ENCODE measurements at places on chromosomes 3 and 15. TPM values are rescaled to one million over a fixed set of nuclear protein-coding genes. Genes with fewer than 3 reads are reported as not detected.
A peak's percentile ranks its signal among the peaks of the same experiment; 100 is the strongest.

- H3K27me3 ChIP-seq: no peaks in the 10 kb centered on the region
- no peak overlapping the region for H3K4me3 ChIP-seq
- peaks cover 7% of the 10 kb centered on the region for H3K4me1 ChIP-seq
- peak; percentile 78 for DNase-seq
Observed at GRCh38 chr3:14297784-14298236, 104.6 kb upstream of the SLC6A6 start.

Gene GUCA1C
- total RNA-seq: not detected

- no peak overlapping the region for H3K4me3 ChIP-seq
- H3K27me3 ChIP-seq: no peaks in the 10 kb centered on the region
- H3K27ac ChIP-seq: no peak overlapping the region
- H3K36me3 ChIP-seq: no peaks in the 10 kb centered on the region
Observed at GRCh38 chr3:46410669-46411068, 3.6 kb downstream of the CCRL2 start.

DNA sequence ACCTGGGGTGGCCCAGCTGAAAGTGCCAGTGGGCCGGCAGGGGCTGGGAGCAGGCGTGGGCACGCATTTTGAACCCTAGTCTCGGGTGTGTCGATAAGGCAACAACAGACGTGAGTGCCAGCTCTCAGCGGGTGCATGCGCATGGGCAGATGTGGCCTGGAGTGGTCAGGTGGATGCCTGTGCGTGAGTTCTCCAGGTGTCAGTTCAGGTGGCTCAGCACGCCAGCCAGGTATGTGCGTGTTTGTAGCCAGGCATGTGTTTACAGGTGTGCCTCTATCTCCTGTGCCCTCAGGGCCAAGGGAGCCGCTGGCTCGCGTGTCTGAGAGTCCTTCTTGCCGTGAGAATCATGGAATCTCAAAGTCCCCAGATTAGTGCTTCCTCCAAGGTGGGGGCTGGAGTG lies 14.8 kb downstream of the CYP1A2 start:
- no peaks in the 10 kb centered on the region for H3K27me3 ChIP-seq
- no peak overlapping the region for H3K27ac ChIP-seq
- no peak for DNase-seq
- H3K36me3 ChIP-seq: no peaks in the 10 kb centered on the region
- H3K4me3 ChIP-seq: no peak overlapping the region

GRCh38 chr15:50071551-50072258 lies 47.3 kb downstream of the ATP8B4 start:
- no peak overlapping the region for H3K27ac ChIP-seq
- H3K27me3 ChIP-seq: no peaks in the 10 kb centered on the region
- H3K36me3 ChIP-seq: no peaks in the 10 kb centered on the region
- H3K4me3 ChIP-seq: no peak overlapping the region
- no peak for DNase-seq

DNA sequence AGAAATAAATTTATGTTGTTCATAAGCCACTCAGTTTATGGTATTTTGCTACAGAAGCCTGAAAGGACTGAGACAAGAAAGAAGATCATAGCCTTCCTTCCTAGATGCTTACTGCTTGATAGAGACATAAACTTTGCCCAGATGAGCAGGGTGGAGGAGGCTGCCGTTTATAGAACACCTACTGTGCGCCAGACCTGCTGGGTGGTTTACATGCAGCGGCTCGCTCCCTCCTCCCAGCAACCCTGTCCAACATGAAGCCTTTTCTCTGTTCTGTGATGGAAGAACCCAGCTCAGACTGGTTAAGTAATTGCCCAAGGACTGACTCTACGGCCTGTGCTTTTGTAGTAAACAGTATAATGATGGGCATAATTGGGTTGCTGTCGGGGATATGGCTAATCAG lies 37.0 kb downstream of the CORO2B start:
- peak overlapping the region; percentile 9 for H3K27ac ChIP-seq
- no peak for DNase-seq
- H3K4me1 ChIP-seq: no peaks in the 10 kb centered on the region
- H3K27me3 ChIP-seq: no peaks in the 10 kb centered on the region

DNA sequence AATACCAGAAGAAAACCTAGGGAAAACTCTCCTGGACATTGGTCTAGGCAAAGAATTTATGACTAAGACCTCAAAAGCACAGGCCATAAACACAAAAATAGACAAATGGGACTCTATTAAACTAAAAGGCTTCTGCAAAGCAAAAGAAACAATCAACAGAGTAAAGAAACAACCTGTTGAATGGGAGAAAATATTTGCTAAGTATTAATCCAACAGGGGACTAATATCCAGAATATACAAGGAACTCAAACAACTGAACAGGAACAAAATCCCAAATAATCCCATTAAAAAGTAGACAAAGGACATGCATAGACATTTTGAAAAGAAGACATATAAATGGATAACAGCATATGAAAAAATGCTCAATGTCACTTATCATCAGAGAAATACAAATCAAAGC lies 6.9 kb upstream of the ACVR2B start:
- no peaks in the 10 kb centered on the region for H3K36me3 ChIP-seq
- no peak for DNase-seq
- H3K27ac ChIP-seq: no peak overlapping the region

GRCh38 chr15:39869858-39870515 lies 50.1 kb downstream of the GPR176 start:
- H3K27ac ChIP-seq: no peak overlapping the region
- DNase-seq: no peak
- H3K4me3 ChIP-seq: no peak overlapping the region
- no peaks in the 10 kb centered on the region for H3K4me1 ChIP-seq

- H3K27me3 ChIP-seq: no peaks in the 10 kb centered on the region
- no peak for DNase-seq
- H3K36me3 ChIP-seq: no peaks in the 10 kb centered on the region
- no peak overlapping the region for H3K27ac ChIP-seq
- no peaks in the 10 kb centered on the region for H3K4me1 ChIP-seq
Observed at GRCh38 chr3:187665010-187665409, 5.2 kb downstream of the SST start.

- H3K4me1 ChIP-seq: no peaks in the 10 kb centered on the region
- no peaks in the 10 kb centered on the region for H3K27me3 ChIP-seq
- DNase-seq: no peak
Observed at GRCh38 chr3:42501321-42501680, 1.1 kb upstream of the VIPR1 start.

- H3K27me3 ChIP-seq: no peaks in the 10 kb centered on the region
- DNase-seq: no peak
Observed at GRCh38 chr3:38985581-38985980, 66.2 kb downstream of the SCN11A start.

Gene ATP6V1A
- total RNA-seq: 11.5 TPM

GRCh38 chr3:108677811-108678210 lies 79.4 kb downstream of the RETNLB start:
- H3K36me3 ChIP-seq: no peaks in the 10 kb centered on the region
- DNase-seq: no peak
- no peaks in the 10 kb centered on the region for H3K27me3 ChIP-seq
- H3K27ac ChIP-seq: no peak overlapping the region
- no peaks in the 10 kb centered on the region for H3K4me1 ChIP-seq

DNA sequence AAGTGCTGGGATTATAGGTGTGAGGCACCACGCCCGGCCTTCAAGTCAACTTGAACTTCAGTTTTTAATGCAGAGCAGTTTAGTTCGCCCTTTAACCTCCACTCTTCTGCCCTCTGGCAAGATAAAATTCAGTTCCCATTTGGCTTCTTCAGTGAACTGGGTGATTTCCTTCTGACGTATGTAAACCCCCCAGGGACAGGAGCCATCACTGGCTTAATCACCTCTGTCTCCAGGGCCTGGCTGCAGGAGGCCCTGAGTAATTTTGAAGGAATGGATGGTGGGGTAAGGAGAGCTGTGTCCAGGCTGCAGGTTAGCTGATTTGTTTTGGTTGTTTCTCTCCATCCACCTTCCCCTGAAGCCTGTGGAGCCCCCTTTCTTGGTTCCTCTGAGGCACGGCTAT lies 11.9 kb downstream of the MCM2 start:
- no peaks in the 10 kb centered on the region for H3K36me3 ChIP-seq
- H3K27ac ChIP-seq: no peak overlapping the region
- no peak overlapping the region for H3K4me3 ChIP-seq

Gene IQCF5
- total RNA-seq: not detected

DNA sequence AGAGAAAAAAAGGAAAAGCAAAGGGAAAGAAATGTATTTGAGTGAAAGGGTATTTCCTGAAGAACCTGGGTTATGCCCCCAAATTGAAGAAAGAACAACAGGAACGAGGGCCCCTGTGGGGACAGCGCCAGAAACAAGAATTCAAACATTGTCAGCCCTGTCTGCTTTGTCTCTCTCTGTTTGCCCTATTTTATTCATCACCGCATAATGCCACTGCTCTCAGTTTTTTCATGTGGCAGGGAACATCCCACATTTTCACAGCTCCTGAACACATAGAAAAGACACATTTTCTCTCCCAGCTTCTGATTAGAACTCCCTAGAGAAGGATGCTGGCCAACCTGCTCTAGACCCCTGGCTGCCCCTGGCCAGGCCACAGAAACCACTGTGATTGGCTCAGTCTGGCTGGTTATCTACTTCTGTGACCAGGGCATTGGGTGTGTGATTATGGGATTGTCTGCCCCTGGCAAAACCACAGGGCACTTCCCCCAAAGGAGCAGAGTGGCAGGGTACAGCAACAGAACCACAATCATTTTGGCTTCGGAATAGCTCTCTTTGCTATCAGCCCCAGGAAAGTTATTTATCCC lies 31.3 kb upstream of the CCDC54 start:
- no peaks in the 10 kb centered on the region for H3K4me1 ChIP-seq
- H3K4me3 ChIP-seq: no peak overlapping the region
- no peaks in the 10 kb centered on the region for H3K36me3 ChIP-seq

Gene LRRN1
- total RNA-seq: not detected

Gene ARNT2
- total RNA-seq: 10.4 TPM

DNA sequence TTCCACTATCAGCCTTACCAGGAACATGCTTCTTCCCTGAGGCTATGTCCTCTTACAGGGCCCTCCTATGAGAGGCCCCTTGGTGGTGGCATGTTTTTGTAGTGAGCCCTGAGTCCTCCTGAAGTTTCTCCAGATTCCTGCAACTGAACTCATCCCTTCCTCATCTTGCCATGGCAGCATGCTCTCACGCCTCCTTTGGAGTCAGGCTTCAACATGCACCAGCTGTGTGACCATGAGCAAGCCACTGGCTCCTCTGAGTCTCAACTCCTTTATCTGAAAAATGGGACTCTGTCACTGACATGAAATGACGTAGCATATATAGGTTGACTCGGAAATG lies 216.3 kb upstream of the TLE3 start:
- peaks cover 4% of the 10 kb centered on the region for H3K4me1 ChIP-seq
- no peak overlapping the region for H3K27ac ChIP-seq
- no peak overlapping the region for H3K4me3 ChIP-seq
- no peaks in the 10 kb centered on the region for H3K27me3 ChIP-seq
- H3K36me3 ChIP-seq: no peaks in the 10 kb centered on the region

DNA sequence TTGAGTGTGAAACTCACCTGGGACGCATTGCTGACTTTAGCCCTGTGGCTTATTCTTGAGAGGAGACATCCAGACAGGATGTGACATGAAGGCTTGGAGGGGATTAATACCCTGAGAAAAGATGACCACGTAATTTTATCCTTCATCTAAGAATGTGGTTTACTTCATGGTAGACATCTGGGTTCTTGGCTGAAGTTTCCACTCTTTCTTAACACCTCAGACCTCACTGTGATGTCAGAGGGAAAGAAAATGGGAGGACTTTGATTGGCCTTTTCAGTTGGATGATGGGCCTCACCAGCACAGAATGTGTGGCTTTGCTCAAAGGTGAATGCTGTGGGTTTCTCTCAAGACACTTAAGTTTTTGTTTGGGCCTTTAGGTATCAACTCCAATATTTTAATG lies 16.5 kb downstream of the GORASP1 start:
- DNase-seq: no peak
- H3K4me1 ChIP-seq: no peaks in the 10 kb centered on the region
- H3K4me3 ChIP-seq: no peak overlapping the region
- no peaks in the 10 kb centered on the region for H3K27me3 ChIP-seq

DNA sequence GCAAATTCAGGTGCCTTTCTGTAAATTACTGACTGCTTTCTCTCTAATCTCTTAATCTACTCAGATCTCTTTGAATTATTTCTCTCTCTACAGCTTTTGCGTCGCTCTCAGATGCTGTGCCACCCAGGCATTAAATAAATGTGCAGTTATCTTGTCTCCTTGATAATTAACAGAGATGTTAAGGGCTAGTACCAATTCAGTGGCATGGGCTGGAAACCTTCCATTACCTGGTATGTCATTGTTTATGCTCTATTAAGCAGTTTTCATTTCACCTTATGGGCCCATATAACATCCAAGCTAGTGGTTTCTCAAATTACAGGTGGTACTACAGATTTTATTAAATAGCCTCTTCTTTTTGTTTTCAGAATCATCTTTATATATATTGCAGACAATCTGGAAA lies 66.0 kb downstream of the PEX5L start:
- no peaks in the 10 kb centered on the region for H3K4me1 ChIP-seq
- H3K36me3 ChIP-seq: no peaks in the 10 kb centered on the region
- DNase-seq: no peak
- H3K4me3 ChIP-seq: no peak overlapping the region

Gene LIPH
- not detected for total RNA-seq

- H3K27me3 ChIP-seq: no peaks in the 10 kb centered on the region
- H3K4me1 ChIP-seq: no peaks in the 10 kb centered on the region
- H3K4me3 ChIP-seq: no peak overlapping the region
- no peak for DNase-seq
- no peak overlapping the region for H3K27ac ChIP-seq
Observed at GRCh38 chr3:170528726-170529125, 57.1 kb downstream of the SLC7A14 start.

GRCh38 chr15:67322481-67322880 lies 67.9 kb downstream of the IQCH start:
- no peaks in the 10 kb centered on the region for H3K27me3 ChIP-seq
- H3K4me1 ChIP-seq: no peaks in the 10 kb centered on the region
- H3K4me3 ChIP-seq: no peak overlapping the region
- no peaks in the 10 kb centered on the region for H3K36me3 ChIP-seq
- no peak overlapping the region for H3K27ac ChIP-seq

GRCh38 chr3:152291649-152292066 lies 22.9 kb downstream of the MBNL1 start:
- H3K4me1 ChIP-seq: peaks cover 8% of the 10 kb centered on the region
- no peaks in the 10 kb centered on the region for H3K36me3 ChIP-seq
- H3K4me3 ChIP-seq: no peak overlapping the region
- no peaks in the 10 kb centered on the region for H3K27me3 ChIP-seq
- DNase-seq: no peak

DNA sequence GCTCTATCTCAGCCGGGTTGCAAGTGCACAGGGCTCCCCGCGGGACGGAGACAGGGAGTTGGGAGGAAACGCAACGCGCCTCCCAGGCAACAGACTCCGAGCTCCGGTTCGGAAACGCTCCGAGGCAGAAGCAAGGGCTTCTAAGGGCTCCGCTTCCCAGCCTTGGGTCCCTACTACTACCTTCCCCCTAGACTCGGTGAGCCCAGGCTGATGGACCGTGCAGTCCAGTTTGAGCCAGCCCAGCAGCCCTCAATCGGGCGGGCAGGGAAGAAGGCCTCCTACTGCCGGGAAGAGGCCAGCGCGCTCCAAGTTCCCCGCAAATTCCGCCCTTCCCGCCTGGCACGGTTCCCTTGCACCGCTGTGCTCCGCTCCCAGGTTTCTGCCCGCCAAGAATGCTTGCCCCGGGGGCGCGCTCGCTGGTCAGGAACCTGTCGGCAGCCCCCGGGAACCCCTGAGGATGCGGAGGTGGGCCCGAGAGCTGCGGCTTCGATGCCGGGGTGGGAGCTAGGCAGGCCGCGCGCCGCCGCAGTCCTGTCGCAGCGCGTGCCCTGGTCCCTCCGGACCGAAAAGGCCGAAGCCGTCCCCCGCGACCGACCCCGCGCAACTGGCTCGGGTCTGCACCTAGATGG lies 728 bp downstream of the TRANK1 start:
- DNase-seq: peak; percentile 62
- no peaks in the 10 kb centered on the region for H3K36me3 ChIP-seq
- no peaks in the 10 kb centered on the region for H3K4me1 ChIP-seq
- no peaks in the 10 kb centered on the region for H3K27me3 ChIP-seq
- peak overlapping the region; percentile 60 for H3K4me3 ChIP-seq
